ENCODE measurements at places on chromosomes 1 and 21. TPM values are rescaled to one million over a fixed set of nuclear protein-coding genes. Genes with fewer than 3 reads are reported as not detected.

The DTL gene
- 36.7 TPM for total RNA-seq

The C1orf105 gene
- not detected for total RNA-seq

The WNT4 gene
- total RNA-seq: not detected

The OR10K2 gene
- total RNA-seq: not detected

The LCE1C gene
- total RNA-seq: not detected

The CSF1 gene
- total RNA-seq: 43.8 TPM

The TNFRSF8 gene
- total RNA-seq: not detected

The FPGT gene
- 16.3 TPM for total RNA-seq

The XCL1 gene
- total RNA-seq: not detected

The PTGS2 gene
- not detected for total RNA-seq

- H3K4me3 ChIP-seq: no peak overlapping the region
- DNase-seq: no peak
- H3K36me3 ChIP-seq: no peaks in the 10 kb centered on the region
- H3K27me3 ChIP-seq: no peaks in the 10 kb centered on the region
Observed at GRCh38 chr1:4681026-4681425, 26.6 kb downstream of the AJAP1 start.

DNA sequence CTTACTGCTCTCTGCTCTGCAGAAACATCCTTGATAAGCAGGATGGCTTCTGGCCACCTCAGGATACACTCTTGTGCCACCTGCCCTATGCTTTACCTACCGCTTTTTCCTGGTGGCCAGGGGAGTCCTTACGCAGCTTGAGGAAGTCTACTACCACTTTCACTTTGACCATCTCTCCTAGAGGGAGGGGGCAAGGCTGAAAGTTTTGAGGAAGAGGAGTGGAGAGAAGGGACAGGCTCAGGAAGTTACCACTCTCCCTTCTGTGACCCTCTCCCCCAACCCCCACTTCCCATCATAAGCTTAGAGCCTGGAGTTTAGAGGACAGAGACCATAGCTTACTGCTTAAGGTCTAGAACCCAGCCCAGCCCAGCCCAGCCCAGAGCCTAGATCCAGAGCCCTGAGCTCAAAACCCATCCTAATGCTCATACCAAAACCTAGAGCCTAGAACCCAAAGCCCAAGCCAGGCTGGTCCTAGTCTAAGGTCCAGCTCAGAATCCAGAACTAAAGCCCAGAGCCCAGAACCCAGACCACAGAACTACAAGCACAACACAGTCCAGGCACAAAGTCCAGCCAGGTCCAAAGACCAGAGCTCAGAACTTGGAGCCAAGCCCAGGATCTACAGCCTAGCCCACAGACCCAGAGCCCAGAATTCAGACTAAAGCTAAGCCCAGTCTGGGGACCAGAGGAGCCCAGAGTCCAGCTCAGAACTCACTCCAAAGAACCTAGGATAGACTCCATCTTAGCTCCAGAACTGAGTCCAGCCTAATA is 18.0 kb upstream of the MFSD2A start:
- no peak overlapping the region for H3K4me3 ChIP-seq
- H3K36me3 ChIP-seq: no peaks in the 10 kb centered on the region

DNA sequence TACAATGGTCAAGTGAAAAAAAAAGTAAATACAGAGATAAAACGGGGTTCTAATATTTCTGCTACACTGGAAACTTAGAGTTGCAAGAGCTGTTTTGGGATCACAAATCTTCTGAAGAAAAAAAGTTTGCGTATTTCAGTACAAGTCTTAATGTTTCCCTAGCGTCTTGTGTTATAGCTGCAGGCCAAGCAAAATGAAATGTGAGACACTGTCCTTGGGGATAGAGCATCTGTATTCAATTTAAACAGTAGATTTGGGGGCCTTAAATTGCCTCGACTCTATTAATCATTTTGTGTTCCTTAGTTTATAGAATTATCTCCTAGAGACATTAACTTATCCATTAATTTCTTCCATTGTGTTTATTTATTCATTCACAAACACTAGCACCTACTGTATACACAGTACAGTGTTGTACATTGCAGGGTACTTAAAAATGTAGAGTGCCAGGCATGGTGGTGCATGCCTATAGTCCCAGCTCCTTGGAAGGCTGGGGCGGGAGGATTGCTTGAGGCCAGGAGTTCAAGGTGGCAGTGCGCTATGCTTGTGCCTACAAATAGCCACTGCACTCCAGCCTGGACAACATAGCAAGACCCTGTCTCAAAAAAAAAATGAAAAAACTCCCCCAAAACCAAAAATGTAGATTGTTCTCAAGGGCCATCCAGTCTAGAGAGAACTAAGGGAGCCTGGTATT is 7.9 kb downstream of the DISC1 start:
- H3K27me3 ChIP-seq: no peaks in the 10 kb centered on the region
- H3K4me1 ChIP-seq: peaks cover 19% of the 10 kb centered on the region
- H3K36me3 ChIP-seq: no peaks in the 10 kb centered on the region

- H3K4me3 ChIP-seq: no peak overlapping the region
- no peak overlapping the region for H3K27ac ChIP-seq
- H3K4me1 ChIP-seq: peaks cover 13% of the 10 kb centered on the region
- no peaks in the 10 kb centered on the region for H3K27me3 ChIP-seq
Observed at GRCh38 chr21:35223480-35224156, 174.5 kb upstream of the RUNX1 start.

DNA sequence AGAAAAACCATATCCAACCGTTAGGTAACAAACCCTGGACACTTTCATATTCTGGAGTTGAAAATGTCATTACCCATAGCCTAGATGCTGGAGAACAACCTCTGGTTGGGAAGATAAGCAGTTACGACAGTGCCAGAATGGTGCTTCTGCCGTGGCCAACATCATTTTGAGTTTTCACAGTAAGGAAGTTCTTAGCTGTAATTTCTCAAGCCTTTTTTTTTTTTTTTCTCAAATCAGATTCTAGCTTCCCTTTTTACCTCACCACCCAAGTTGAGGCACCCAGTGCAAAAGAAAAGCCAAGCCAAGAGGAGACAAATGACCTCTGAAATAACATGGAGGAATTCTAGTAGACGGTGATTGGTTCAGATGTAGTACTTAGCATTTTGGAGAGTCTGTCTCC is 21.8 kb downstream of the PPT1 start:
- no peak overlapping the region for H3K4me3 ChIP-seq
- H3K4me1 ChIP-seq: peaks cover 9% of the 10 kb centered on the region
- DNase-seq: no peak
- H3K27me3 ChIP-seq: no peaks in the 10 kb centered on the region
- H3K36me3 ChIP-seq: peaks cover 89% of the 10 kb centered on the region

DNA sequence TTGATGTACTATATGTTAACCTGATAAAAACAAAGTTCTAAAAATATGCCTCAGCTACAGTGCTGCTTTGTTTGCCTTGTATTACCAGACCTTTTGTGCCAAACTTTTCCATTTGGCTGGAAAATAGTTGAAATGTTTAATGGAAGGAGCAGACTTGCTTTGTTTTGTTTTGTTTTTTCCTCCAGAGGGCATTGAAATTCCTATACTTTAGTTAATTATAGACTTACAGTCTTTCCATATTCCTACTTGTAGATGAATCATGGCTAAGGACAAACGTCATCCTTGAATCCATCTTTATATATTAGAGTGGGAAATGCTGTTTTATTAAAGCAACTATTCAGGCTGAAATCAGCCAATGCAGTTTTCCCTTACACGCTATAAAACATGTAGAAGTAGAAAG is 6.7 kb downstream of the CAP1 start:
- no peak for DNase-seq
- no peak overlapping the region for H3K27ac ChIP-seq
- peaks cover 81% of the 10 kb centered on the region for H3K36me3 ChIP-seq
- H3K4me3 ChIP-seq: no peak overlapping the region
- H3K27me3 ChIP-seq: no peaks in the 10 kb centered on the region

- DNase-seq: no peak
- peaks cover 33% of the 10 kb centered on the region for H3K4me1 ChIP-seq
- no peaks in the 10 kb centered on the region for H3K36me3 ChIP-seq
- H3K4me3 ChIP-seq: no peak overlapping the region
Observed at GRCh38 chr21:39012326-39013230, 170.7 kb downstream of the PSMG1 start.

DNA sequence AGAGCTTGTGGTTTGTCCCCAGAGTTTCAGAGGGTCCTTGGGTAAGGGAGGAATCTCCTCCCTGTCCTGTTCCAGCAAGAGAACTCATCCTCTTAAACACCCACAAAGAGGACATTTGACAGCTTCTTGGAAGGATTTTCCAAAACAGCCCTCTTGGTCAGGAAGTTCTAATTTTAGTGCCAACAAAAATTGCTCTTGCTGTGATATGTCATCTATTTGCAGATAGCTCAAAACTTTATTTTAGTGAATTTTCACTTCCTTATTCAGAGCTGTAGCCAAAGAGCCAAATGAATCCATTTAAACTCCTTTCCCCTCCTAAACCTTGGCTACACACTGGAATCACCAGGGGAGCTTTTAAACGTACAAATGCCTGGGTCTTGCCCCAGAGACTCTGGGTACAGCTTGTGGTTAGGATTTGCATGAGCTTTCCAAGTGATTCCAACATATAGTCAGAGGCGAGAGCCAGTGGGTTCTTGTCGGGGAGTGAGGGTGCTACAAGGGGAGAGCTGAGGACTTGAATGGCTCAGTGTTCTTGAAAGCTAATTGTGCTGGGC is 11.8 kb upstream of the RASSF5 start:
- peaks cover 34% of the 10 kb centered on the region for H3K36me3 ChIP-seq
- H3K4me3 ChIP-seq: no peak overlapping the region
- H3K27ac ChIP-seq: no peak overlapping the region
- no peak for DNase-seq
- H3K27me3 ChIP-seq: no peaks in the 10 kb centered on the region

DNA sequence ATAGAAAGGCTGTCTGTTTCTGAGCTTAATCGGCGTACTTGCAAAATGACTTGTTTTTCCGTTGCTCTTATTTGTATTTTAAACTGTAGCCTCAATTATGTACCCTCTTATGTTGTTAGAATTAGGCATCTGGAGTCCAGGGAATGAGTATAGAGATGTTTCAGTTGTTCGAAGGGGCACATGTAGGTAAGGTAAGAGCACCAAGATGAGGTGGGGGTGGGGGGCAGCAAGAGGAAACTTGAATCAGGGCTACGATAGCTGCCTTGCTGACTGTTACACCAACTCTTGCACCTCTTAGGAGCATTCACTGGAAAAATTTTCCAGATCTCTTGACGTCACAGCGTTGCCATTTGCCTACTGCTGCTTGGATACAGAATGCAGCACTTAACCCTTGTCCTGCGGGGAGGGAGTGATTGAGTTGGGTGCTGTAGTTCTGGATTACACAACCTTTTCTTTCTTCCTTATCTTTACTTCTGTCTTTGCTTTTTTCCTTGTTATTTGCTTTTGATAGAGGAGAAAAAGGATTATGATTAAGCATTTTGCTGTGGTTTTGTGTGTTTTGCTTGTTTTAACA is 3.2 kb downstream of the ATP1B1 start:
- DNase-seq: peak; percentile 64
- H3K36me3 ChIP-seq: peaks cover 49% of the 10 kb centered on the region

DNA sequence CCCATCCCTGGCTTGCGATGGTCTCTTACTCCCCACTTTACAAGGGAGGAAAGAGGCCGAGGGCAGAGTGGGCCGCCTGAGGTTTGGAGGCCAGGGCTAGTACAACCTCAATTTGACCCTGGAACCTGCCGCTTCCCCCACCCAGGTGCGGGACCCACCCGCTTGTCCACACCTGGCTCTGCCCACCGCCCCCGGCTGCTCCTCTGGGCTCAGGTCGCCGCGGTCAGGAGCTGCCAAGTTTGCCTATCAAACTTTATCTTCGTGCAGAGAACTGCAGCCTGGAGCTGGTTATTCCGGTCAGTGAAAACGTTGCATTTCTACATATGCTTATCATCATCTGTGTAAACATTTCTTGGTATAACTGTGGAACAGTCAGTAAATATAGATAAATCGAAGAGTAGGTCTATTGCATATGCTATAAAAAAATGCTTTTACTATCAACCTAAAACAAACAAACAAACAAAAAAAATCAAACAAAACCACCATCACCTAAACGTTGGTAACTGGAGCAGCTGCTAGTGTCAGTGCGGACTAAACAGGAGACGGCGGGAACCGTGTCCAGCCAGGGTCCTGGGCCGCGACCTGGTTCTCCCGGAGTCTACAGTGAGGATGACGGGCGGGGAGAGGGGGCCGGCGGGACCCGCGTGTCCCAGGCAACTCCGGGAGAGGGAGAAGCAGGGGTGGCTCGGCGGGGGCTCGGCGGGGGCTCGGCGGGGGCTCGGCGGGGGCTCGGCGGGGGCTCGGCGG is 906 bp upstream of the ADARB1 start:
- peak overlapping the region; percentile 100 for H3K4me3 ChIP-seq
- H3K27ac ChIP-seq: no peak overlapping the region
- DNase-seq: peak; percentile 48
- peaks cover 11% of the 10 kb centered on the region for H3K36me3 ChIP-seq
- no peaks in the 10 kb centered on the region for H3K27me3 ChIP-seq

- H3K4me3 ChIP-seq: no peak overlapping the region
- H3K27me3 ChIP-seq: no peaks in the 10 kb centered on the region
- peak; percentile 72 for DNase-seq
- peaks cover 41% of the 10 kb centered on the region for H3K36me3 ChIP-seq
- H3K27ac ChIP-seq: peak overlapping the region; percentile 24
Observed at GRCh38 chr1:16386454-16387113, 19.5 kb downstream of the SZRD1 start.

GRCh38 chr1:5729636-5730145 is 262.5 kb downstream of the NPHP4 start:
- H3K27me3 ChIP-seq: no peaks in the 10 kb centered on the region
- H3K4me3 ChIP-seq: no peak overlapping the region
- H3K36me3 ChIP-seq: no peaks in the 10 kb centered on the region
- no peak overlapping the region for H3K27ac ChIP-seq

DNA sequence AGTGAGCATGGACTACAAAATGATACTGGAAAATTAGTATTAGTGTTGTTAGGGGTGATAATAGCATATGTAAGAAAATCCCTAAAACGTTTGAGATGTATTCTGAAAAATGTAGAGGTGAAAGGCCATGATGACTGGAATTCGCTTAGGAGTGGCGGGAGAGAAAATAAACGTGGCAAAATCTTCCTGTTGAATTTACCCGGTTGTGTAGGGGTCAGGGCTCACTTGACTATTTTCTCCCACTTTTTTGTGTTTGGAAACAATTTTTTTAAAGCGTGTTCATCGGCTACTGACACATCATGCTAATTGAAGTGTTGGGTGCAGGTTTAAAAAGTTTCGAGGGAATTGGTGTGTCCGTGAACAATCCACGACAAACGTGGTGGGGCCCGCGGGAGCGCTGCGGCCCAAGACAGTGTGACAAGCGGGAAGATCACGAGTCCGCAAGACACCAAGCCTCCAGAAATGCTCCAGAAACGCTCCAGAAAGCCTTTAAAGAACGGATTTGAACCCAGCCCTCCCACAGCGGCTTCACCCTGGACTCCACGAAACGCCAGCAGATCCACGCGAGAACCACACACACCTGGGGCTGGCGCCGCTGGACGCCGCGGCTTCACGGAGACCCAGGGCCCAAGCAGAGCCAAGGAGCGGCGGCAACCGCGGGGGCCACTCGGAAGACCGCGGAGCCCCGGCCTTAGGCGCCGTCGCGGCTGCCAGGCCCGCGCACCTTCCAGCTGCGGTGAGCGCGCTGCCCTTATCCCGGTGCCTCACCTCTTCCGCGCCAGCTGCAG is 573 bp downstream of the PSMG1 start:
- H3K4me3 ChIP-seq: peak overlapping the region; percentile 86
- peaks cover 8% of the 10 kb centered on the region for H3K4me1 ChIP-seq
- no peaks in the 10 kb centered on the region for H3K27me3 ChIP-seq
- no peak for DNase-seq
- peak overlapping the region; percentile 69 for H3K27ac ChIP-seq
- H3K36me3 ChIP-seq: peaks cover 35% of the 10 kb centered on the region

GRCh38 chr1:70503358-70503757 is 92.3 kb downstream of the CTH start:
- no peaks in the 10 kb centered on the region for H3K4me1 ChIP-seq
- H3K27me3 ChIP-seq: no peaks in the 10 kb centered on the region
- H3K4me3 ChIP-seq: no peak overlapping the region
- H3K27ac ChIP-seq: no peak overlapping the region
